ENCODE measurements at places on chromosomes 6 and 20.

GRCh38 chr6:33654831-33655554, 33.9 kb downstream of the ITPR3 start:
- no peak for DNase-seq

DNA sequence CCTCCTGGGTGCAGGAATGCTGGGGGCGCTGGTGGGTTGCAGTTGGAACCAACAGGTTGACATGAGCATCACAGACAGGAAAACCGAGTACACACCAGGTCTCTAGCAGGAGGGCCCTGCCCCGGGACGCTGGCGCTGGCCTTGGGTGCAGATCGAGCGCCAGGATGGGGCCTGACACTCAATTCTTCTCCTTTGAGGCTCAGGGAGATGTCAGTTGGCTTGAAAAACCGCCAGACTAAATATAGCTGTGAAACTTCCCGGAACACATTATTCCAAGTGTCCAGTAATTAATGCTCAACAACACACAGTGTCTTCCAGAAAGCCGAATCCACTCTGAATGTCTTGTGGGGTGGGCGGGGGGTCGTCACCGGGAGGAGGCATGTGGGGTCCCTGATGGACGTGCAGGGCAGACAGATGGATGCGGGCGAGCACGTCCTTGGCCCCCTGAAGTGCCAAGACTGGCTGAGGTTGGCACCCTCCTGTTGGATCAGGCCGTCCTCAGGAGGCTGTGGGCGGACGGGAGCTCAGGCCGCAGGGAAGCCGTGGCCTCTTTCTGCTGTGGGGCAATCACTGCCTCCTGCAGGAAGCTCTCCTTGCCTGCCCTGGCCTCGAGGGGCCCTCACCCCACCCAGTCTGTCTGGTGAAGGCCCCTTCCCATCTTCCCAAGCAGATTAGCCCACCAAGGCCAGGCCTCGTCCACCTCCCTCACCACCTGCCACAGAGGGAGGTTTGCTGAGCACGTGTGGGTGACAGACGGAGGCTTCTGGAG, 19.4 kb upstream of the GATA5 start:
- DNase-seq = no peak

GRCh38 chr6:111461860-111462259, 21.2 kb downstream of the REV3L start:
- no peak for DNase-seq

DNA sequence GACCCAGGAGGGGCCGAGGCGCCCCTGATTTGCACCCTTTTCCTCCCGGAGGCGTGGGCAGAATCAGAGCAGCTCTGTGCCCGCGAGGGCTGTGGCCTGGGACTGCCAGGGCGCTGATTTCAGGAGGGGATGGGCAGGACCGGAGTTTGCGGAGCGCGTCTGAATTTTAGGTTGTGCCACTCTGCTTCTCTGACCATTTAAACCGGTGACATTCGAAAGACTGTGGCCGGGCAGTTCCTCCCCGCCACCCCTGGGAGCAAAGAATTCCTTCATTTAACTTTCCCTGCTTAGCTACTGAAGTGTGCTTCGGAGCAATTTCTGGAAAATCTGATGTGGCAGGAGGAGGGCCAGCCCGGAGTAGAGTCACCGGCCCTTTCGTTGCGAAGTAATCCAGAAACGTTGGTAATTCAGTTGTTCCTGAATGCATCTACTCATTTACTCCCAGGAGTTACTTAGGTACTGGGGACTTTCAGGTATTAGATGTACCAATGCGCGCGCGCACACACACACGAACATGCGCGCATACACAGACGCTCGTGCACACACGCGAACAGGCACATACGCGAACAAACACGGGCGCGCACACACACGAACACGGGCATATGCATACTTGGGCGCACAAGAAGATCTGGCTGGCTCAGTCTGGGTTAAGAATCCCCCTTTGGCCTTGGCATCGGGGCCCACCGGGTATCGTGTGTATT, 568 bp downstream of the CCDC170 start:
- no peak for DNase-seq

- no peak for DNase-seq
These were observed 305.4 kb downstream of the TAF4 start for GRCh38 chr20:61760321-61760720.

DNA sequence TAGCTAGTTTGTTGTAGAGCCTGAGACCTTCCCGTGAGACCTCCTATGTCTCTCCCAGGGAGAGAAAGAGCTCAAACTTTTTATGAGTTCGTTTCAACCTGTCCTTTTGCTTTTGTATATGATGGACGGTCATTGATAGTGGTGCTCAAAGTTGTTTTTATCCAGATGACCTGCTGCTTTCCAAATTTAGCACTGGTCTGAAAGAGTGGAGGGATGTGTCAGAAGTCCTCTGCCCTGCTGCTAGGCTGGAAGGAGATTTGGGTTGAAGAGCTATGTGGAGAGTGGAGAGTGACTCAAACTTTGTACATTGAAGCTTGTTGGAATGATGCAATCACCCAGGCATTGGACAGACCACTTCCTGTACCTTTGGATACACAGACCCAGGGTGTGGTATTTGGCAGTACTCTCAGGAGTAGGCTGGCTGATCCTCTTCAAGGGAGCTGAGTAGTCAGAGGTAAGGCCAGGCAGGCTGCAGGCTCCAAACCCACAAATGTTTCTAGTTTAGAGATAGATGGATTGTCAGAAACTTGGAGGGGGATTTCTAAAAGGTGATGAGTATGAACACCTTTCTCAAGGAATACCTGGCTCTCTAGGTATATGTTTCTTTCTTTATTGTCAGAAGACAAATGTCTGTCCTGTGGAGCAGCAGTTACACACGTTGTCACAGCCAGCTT, 49.4 kb upstream of the RREB1 start:
- no peak for DNase-seq

GRCh38 chr6:105851113-105851580, 235.0 kb upstream of the PRDM1 start:
- DNase-seq = no peak

- DNase-seq = no peak
These were observed 234.7 kb downstream of the TRDN start for GRCh38 chr6:123402052-123402451.

- DNase-seq = peak; percentile 65
These were observed 99.6 kb upstream of the DST start for GRCh38 chr6:56742122-56742791.

- no peak for DNase-seq
These were observed 16.8 kb upstream of the TCFL5 start for GRCh38 chr20:62878244-62879038.

- peak; percentile 62 for DNase-seq
These were observed 182.5 kb downstream of the CDC5L start for GRCh38 chr6:44569931-44570385.

- no peak for DNase-seq
These were observed 33.7 kb downstream of the NOL7 start for GRCh38 chr6:13648850-13649249.

GRCh38 chr20:23061262-23061661, 11.8 kb upstream of the THBD start:
- DNase-seq = no peak

DNA sequence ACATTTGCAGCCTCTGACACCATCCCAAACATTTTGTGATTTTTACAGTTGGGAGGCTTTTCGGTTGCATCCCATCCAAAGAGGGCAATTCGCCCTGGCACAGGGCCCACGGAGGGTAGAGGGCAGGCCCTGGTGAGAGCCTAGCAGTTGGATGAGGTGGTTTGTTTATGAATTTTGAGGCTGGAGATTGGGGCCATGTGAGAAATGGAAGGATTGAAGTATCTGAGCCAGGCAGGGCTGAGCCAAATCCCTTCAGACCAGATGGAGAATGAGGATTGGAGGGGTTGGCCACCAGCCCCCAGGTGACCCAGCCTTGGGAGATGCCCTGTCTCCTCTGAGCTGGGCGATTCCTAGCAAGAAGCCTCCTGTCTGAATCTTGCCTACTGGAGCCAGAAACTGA, 52.6 kb upstream of the CCDC167 start:
- DNase-seq = no peak

Data from pons (tissue), 1 donor.